ENCODE measurements at places on chromosomes 13 and 19.

- no peak overlapping the region for H3K27ac ChIP-seq
- DNase-seq = no peak
- no peaks in the 10 kb centered on the region for H3K4me1 ChIP-seq
- no peak overlapping the region for H3K4me3 ChIP-seq
- H3K36me3 ChIP-seq = no peaks in the 10 kb centered on the region
Measured at GRCh38 chr13:71613066-71613745, 253.8 kb downstream of the DACH1 start.

GRCh38 chr19:18059902-18060301 lies 26.8 kb downstream of the IL12RB1 start:
- H3K36me3 ChIP-seq = peaks cover 17% of the 10 kb centered on the region
- no peak overlapping the region for H3K27ac ChIP-seq
- no peaks in the 10 kb centered on the region for H3K27me3 ChIP-seq
- H3K4me1 ChIP-seq = peaks cover 7% of the 10 kb centered on the region
- no peak overlapping the region for H3K4me3 ChIP-seq

GRCh38 chr13:41995946-41996345 lies 35.0 kb upstream of the VWA8 start:
- H3K4me3 ChIP-seq = no peak overlapping the region
- H3K27ac ChIP-seq = no peak overlapping the region

GRCh38 chr13:113365971-113366588 lies 2.1 kb upstream of the GRTP1 start:
- peaks cover 4% of the 10 kb centered on the region for H3K4me1 ChIP-seq
- H3K27me3 ChIP-seq = peaks cover 12% of the 10 kb centered on the region
- no peak for DNase-seq
- no peaks in the 10 kb centered on the region for H3K36me3 ChIP-seq
- H3K27ac ChIP-seq = no peak overlapping the region

DNA sequence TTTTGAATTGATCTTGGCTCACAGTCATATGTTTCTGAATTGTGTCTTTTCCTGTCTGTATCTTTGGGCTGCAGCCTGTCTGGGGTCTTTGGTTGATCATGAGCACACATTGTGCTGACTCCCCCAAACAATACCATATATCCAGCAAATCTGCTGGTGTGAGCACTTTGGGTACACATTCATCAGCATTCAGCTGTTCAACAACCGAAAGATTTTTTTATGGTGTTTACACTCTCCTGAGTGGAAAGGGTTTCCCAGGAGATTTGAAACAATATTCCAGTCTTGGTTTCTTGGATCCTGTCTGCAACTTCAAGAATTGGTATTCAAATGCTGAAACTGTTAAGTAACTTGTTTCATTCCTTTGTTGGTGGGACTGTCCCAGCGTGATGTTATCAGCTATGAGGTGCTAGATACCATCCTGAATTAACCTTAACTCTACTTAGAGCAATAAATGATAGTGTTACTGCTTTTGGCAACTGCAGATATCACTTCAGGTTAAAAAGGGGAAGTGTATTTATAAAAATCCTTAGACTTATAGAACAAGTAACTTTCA lies 78.4 kb upstream of the DIAPH3 start:
- H3K4me3 ChIP-seq = no peak overlapping the region
- no peaks in the 10 kb centered on the region for H3K27me3 ChIP-seq
- H3K27ac ChIP-seq = no peak overlapping the region
- no peak for DNase-seq
- no peaks in the 10 kb centered on the region for H3K4me1 ChIP-seq
- H3K36me3 ChIP-seq = no peaks in the 10 kb centered on the region

GRCh38 chr19:40539070-40539469 lies 37.6 kb upstream of the SHKBP1 start:
- no peak overlapping the region for H3K27ac ChIP-seq
- no peaks in the 10 kb centered on the region for H3K36me3 ChIP-seq
- no peaks in the 10 kb centered on the region for H3K4me1 ChIP-seq
- H3K4me3 ChIP-seq = no peak overlapping the region
- no peaks in the 10 kb centered on the region for H3K27me3 ChIP-seq
- DNase-seq = no peak

DNA sequence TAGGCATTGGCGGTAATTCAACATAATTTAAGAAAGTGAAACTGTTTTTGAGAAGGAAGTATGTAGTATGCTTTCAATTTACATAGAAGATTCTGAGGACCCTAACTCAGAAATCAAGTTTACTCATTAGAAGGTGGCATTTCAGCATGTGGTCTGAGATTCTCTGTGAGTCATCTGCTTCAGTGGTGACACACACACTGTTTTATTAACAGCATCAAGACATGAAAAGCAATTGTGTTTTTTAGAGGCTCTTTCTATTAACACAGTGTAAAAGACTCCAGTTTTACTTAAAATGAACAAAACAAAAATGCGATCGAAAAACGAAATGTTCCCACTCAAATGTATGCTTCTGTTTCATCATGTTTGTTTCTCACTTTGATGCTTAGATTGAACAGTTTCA lies 802.1 kb upstream of the SLITRK6 start:
- H3K4me3 ChIP-seq = no peak overlapping the region
- H3K27me3 ChIP-seq = no peaks in the 10 kb centered on the region
- no peaks in the 10 kb centered on the region for H3K36me3 ChIP-seq

GRCh38 chr19:48718711-48719231 lies 754 bp downstream of the MAMSTR start:
- H3K4me3 ChIP-seq = no peak overlapping the region
- no peak for DNase-seq
- no peaks in the 10 kb centered on the region for H3K27me3 ChIP-seq
- H3K36me3 ChIP-seq = no peaks in the 10 kb centered on the region
- H3K4me1 ChIP-seq = peaks cover 11% of the 10 kb centered on the region

DNA sequence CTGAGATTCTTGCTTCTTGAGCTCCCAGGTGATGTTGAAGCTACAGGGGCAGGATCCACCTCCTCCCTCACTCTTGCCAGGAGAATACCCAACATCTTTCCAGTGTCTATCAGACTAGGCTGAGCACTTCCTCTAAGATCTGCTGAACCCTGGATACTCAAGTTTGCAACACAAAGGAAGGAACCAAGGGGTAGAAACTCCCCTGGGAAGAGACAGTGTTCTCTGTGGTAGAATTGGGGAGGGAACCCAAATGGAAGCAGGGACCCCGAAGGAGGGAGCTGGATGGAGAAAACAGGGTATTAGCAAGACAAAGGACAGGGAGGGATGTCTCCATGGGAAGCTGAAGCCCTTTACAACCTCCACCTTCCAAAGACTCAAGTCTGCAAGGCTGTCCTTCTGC lies 117.6 kb downstream of the DNAJC15 start:
- H3K27me3 ChIP-seq = no peaks in the 10 kb centered on the region
- no peak for DNase-seq
- H3K4me3 ChIP-seq = no peak overlapping the region
- no peaks in the 10 kb centered on the region for H3K4me1 ChIP-seq

GRCh38 chr19:37905946-37906868 lies at the start of gene WDR87:
Gene WDR87 (minus strand): TSS chr19:37906594. CDS start chr19:37898239, 8,355 bp downstream.
- no peaks in the 10 kb centered on the region for H3K36me3 ChIP-seq
- H3K27me3 ChIP-seq = no peaks in the 10 kb centered on the region
- peak within 1 kb of the TSS; percentile 76 for H3K27ac ChIP-seq
- peak within 1 kb of the TSS; percentile 94 for H3K4me3 ChIP-seq
- peaks cover 6% of the 10 kb centered on the region for H3K4me1 ChIP-seq

DNA sequence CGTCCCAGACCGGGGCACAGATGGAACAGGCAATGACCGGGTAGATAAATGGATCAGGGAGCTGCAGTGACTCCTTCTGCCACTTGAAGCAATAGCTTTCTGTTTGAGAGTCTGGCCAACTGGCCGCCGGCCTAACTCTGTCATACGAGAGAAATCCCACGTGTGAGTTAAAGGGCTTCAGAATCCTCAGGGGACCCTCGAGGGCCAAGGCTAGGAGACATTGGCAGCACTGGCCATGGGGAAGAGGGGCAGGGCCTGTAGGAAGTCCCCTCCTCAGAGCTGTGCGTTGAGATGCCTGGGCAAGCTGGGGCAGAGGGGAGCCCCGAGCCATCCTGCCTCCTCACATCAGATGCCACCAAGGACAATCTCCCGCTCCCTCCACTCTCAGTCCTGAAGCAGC lies 51.6 kb downstream of the KLF2 start:
- peaks cover 73% of the 10 kb centered on the region for H3K4me1 ChIP-seq
- H3K4me3 ChIP-seq = no peak overlapping the region
- DNase-seq = no peak

- H3K4me1 ChIP-seq = peaks cover 31% of the 10 kb centered on the region
- H3K27me3 ChIP-seq = no peaks in the 10 kb centered on the region
Measured at GRCh38 chr19:1945899-1946298, 4.9 kb downstream of the CSNK1G2 start.

DNA sequence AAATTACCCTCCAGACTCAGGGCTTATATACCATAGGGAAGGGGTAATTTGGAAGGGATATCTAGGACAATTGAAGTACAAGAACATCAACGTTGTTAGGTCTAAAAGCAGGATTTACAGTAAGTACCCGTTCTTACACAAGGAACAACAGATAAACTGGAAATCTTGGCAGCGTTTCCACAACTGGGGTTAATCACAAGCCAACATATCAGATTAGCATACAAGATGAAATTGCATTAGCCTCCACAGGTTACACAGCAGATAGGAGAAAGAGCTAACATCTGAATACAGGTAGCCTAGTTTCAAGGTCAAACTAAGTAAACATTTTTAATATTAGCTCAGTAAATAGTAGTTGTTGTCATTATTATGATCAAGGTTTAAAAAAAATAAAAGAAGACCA lies 1214.0 kb upstream of the PCDH20 start:
- no peak overlapping the region for H3K4me3 ChIP-seq
- no peaks in the 10 kb centered on the region for H3K36me3 ChIP-seq
- no peaks in the 10 kb centered on the region for H3K4me1 ChIP-seq
- no peak for DNase-seq

- H3K4me3 ChIP-seq = no peak overlapping the region
- DNase-seq = no peak
- H3K27ac ChIP-seq = no peak overlapping the region
- H3K27me3 ChIP-seq = no peaks in the 10 kb centered on the region
Measured at GRCh38 chr13:60402022-60402421, 5.0 kb downstream of the TDRD3 start.

GRCh38 chr19:33254245-33254824 lies 28.7 kb upstream of the SLC7A10 start:
- no peak overlapping the region for H3K27ac ChIP-seq
- H3K4me3 ChIP-seq = no peak overlapping the region
- no peaks in the 10 kb centered on the region for H3K27me3 ChIP-seq
- no peak for DNase-seq

DNA sequence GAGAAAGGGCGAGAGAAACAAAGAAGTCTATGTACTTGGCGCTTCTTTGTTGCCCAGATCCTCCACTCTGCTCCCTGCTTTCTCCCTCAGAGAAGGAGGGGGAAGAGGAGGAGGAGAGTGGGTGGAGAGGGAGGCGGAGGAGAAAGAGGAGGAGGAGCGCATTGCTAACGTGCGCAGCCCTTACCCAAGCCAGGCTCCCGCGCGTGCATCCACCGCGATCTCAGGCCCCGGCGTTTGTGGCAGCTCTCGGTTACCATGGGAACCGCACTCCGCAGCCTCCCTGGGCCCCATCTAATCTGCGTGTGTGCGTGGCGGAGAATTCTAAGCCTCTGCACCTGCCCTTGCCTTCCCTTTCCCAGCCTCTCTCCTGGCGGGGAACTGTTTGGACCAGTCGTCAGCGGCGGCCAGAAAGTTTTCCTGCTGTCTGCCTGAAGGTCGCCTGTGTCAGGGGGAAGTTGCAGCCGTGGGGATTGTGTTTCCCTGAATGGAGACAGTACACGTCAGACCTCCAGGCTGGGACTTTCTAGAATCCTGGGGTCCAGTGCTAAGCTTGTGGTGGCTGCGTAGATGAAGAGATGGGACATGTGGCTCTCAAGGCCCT lies at the start of gene ERICH6B:
TSS of gene ERICH6B (minus strand) at position 239 of the 601 bp plus-strand sequence. CDS start 18,734 bp downstream, outside the sequence.
- no peak within 1 kb of the TSS for H3K4me3 ChIP-seq
- H3K27ac ChIP-seq = no peak within 1 kb of the TSS
- H3K36me3 ChIP-seq = no peaks in the 10 kb centered on the region
- peaks cover 2% of the 10 kb centered on the region for H3K4me1 ChIP-seq
- no peak for DNase-seq

DNA sequence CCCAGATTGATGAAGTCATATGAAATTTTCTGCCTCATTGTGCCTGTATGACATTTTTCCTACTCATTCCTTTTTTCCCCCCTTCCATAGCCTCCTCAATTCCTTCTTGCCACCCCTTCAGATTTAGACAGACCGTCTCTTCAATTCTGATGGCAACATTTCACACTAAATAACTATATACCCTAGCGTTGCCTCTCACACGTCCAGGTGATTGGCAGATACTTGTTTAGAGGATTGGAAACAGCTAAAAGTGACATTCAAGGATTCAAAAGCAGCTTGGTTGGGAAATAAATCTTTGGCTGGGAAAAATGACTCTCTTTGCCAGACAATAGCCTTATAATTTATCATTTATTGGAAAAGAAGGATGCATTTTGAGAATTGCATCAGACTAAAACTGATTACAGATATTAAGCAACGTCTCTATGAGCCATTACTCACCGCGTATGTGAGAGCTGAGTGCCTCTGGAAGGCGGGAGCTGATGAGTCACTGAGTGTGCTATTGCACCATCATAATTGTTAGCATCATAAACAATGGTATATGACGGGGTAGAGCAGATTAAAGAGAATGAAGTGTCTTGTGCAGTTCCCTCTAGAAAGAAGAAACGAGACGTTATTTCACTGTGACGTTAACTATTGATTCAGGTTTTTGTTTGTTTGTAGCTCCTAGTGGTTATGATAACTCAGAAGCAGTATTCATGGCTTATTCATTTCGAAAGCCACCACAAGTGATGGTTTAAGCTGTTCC lies 61.1 kb upstream of the FAM216B start:
- H3K27me3 ChIP-seq = no peaks in the 10 kb centered on the region
- no peak for DNase-seq

GRCh38 chr13:77928909-77929308 lies 10.3 kb upstream of the EDNRB start:
- peaks cover 6% of the 10 kb centered on the region for H3K27me3 ChIP-seq
- no peaks in the 10 kb centered on the region for H3K4me1 ChIP-seq
- no peak overlapping the region for H3K4me3 ChIP-seq

DNA sequence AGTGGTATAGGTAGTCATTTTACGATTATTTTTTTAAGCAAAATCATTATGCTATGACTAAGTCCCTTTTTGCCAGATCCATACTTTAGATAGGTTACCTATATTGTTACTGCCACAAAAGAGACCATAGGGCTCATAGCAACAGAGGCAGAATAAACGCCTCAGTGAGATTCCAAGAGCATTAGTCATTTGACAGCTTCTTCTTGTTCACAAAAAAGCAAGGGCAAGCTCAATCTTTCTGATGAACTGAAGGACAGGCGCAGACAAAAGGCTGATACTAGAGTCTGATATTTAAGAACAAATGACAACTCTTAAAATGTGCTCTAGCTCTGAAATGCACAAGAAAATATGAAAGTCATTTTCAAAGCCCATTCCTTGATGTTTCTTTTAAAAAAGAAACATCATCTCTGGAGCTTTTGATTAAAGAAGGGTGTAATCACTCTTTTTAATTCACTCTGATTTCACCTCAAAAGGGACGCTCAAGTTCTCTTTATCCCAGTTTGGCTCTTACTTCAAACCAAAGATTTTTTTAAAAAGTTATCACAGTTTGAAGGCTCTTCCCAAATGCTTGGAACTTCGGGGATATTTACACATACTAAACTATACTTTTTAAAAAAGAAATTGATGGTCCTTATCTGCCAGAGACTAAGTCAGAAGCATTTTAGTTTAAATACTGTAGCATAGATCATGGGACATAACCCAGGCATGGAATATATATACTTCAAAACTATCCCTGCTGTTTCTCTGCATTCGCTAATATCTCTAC lies 187.2 kb downstream of the EFNB2 start:
- no peak overlapping the region for H3K4me3 ChIP-seq
- no peaks in the 10 kb centered on the region for H3K27me3 ChIP-seq
- DNase-seq = no peak
